Left ventricle myocardium inferior (tissue), 1 donor: ENCODE measurements at places on chromosomes 3 and 15. TPM values are rescaled to one million over a fixed set of nuclear protein-coding genes. Genes with fewer than 3 reads are reported as not detected.

STRC gene
- not detected for total RNA-seq

USF3 gene
- 13.4 TPM for total RNA-seq

PPARG gene
- total RNA-seq = 15.6 TPM

NR2E3 gene
- not detected for total RNA-seq

METTL6 gene
- total RNA-seq = 11.3 TPM

IL5RA gene
- not detected for total RNA-seq

SEMA6D gene
- 12.4 TPM for total RNA-seq

MAP6D1 gene
- 2.4 TPM for total RNA-seq

TNIK gene
- 28.6 TPM for total RNA-seq

ADCY5 gene
- 249 TPM for total RNA-seq

CTXN2 gene
- total RNA-seq = not detected

BOC gene
- 6.7 TPM for total RNA-seq

DRD3 gene
- total RNA-seq = not detected

IQCF6 gene
- not detected for total RNA-seq

STRA6 gene
- total RNA-seq = not detected

RAB6B gene
- 59.1 TPM for total RNA-seq

SH3GL3 gene
- total RNA-seq = not detected

CLDN18 gene
- not detected for total RNA-seq

UNC13C gene
- 0.22 TPM for total RNA-seq

COL6A5 gene
- total RNA-seq = not detected

GOLGA8B gene
- 11.8 TPM for total RNA-seq

GHRL gene
- total RNA-seq = 0.25 TPM

ITIH3 gene
- total RNA-seq = 0.55 TPM

KBTBD13 gene
- 5.2 TPM for total RNA-seq

TP63 gene
- 0.14 TPM for total RNA-seq

RHOV gene
- total RNA-seq = not detected

SERINC4 gene
- total RNA-seq = 0.44 TPM

GOLGA8N gene
- 10.9 TPM for total RNA-seq

ARNT2 gene
- 3.6 TPM for total RNA-seq

LTK gene
- 1.2 TPM for total RNA-seq

C3orf18 gene
- 57.2 TPM for total RNA-seq
